ENCODE measurements at places on chromosomes 4 and X. TPM values are rescaled to one million over a fixed set of nuclear protein-coding genes. Genes with fewer than 3 reads are reported as not detected.

The MUC7 gene
- polyA plus RNA-seq = not detected

The CENPVL1 gene
- polyA plus RNA-seq = not detected

The PLXNB3 gene
- polyA plus RNA-seq = 2.2 TPM

The RTL5 gene
- polyA plus RNA-seq = 1.6 TPM

The HSD17B13 gene
- polyA plus RNA-seq = 0.60 TPM

The AGTR2 gene
- not detected for polyA plus RNA-seq

All from sigmoid colon (tissue), 7 donors.